ENCODE measurements at places on chromosomes 16 and 17.

DNA sequence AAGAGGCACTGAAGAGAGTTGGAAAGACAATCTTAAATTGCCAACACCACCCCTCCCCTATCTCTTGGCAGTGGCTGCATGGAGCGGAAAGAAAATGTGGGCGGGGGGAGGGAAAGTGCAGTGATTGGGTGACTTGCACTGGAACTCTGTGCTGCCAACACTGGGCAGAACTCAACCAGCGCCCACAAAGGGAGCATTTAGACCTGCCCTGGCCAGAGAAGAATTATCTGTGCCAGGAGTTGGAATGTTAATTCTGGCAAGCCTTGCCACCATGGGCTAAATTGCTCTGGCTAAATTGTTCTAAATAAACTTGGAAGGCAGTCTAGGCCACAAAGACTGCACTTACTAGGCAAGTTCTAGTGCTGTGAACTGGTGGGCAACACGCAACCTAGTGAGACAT lies 6.5 kb upstream of the CCL13 start:
- DNase-seq: no peak

DNA sequence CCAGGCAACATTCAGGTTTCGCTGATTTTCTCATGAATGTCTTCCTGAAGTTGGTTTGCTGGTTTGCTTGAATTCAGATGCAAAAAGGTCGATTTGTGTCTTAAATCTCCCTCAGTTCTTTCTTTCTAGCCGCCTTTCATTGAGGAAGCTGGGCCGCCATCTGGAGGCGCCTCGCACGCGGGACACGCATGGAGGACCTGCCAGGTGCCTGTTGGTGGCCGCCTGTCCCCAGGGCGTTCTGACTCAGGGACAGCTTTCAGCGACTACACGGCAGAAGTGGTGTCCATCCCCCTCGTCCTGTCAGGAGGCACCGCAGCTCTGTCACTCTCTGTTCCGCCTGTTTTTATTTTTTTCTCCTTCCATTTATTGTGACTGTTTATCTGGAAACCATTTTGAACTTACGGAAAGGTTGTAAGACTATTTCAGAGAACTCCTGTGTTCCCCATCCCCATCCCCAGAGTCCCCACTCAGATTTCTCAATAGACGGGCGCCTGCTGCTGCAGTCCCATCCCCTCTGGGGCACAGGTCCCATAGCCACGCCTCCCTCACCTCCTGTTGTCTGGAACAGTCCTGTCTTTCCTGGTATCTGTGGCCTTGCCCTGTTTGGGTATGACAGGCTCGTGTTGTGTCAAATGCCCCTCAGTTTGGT lies 33.2 kb downstream of the COX4I1 start:
- DNase-seq: no peak

DNA sequence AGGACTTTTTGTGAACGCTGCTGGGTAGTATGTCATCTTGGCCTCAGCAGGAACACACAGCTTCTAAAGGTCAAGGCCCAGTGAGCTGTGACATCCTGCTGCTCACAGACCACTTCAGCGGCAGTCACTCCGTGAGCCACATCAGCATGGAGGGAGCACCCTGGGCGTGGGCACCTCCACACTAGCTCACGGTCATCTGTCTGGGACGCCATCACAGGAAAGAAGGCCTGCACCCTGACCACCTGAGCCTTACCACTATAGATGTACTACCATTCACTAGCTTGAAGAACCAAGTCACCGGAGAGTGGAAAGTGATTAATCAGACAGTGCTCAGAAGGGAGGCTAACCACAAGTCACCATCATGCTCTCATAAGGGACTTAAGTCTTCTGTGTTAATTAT lies 3.3 kb downstream of the AXIN1 start:
- no peak for DNase-seq

DNA sequence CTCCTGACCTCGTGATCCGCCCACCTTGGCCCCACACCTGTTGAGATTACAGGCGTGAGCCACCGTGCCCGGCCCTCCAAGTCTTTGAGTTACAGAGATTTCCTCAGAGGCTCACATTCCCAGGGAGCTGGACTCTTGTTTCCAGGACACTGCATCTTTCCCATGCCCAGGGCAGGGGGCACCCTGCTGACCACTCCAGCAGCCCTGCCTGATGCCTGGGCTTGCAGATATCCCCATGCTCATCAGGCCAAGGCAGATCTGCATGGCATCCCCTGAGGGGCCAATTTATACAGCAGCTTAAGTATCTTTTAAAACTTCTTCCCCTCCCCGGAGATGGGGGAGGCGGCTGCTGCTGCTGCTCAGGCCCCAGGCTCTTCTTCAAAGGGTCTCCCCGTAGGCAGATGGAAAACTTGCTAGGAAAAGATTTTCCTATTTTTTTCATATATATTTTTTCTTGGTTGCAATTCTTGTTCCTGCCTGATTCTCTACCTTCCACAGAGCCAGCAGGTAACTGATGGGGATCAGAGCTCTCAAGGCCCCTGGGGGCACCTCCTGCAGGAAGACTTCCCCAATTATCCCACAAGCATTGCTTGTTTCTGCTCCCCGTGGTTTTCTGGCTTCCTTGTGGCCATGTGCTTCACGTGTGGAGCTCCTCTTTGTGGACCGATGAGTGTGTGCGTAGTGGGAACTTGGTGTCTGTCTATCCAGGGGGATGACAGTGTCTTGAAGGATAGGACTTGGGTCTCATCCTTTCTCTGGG lies 102.2 kb upstream of the SDK2 start:
- DNase-seq: no peak

- DNase-seq: no peak
Observed at GRCh38 chr16:1407753-1408152, 6.8 kb downstream of the UNKL start.

- DNase-seq: no peak
Observed at GRCh38 chr16:80303691-80304090, 237.1 kb upstream of the DYNLRB2 start.

GRCh38 chr16:80992676-80993293 lies 13.9 kb downstream of the CMC2 start:
- DNase-seq: no peak

GRCh38 chr17:49444384-49444783 lies 29.7 kb upstream of the PHB1 start:
- DNase-seq: no peak

DNA sequence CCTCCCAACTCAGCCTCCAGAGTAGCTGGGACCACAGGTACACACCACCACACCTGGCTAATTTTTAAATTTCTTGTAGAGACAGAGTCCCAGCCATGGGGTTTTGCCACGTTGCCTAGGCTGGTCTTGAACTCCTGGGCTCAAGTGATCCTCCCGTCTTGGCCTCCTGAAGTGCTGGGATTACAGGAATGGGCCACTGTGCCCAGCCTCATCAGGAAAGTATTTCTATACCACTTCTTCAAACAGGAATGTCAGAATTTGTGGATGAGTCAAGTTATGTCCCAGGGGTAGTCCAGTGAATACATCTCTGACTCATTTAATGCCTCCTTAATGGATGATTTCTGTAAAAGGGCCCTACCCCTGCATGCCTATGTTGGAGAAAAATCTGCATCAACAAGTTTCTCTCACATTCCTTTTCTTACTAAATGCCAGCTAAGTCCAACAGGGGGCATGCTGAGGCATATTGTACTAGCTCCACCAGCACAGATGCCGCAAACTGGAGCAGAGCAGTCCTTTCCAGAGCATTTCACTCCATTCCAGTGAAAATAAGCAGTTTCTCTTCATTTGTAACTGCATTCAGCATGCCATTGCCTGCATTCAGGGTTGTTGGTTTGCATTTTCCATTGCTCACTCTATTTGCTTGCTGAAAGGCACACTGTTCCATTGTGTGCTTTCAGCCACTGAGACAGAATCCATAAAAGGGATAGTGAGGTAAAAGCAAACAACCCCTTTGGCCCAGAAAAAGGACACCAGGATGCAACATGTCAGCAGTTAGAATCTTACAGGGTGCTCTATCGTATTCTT lies 5.3 kb upstream of the CAVIN1 start:
- DNase-seq: peak; percentile 28

DNA sequence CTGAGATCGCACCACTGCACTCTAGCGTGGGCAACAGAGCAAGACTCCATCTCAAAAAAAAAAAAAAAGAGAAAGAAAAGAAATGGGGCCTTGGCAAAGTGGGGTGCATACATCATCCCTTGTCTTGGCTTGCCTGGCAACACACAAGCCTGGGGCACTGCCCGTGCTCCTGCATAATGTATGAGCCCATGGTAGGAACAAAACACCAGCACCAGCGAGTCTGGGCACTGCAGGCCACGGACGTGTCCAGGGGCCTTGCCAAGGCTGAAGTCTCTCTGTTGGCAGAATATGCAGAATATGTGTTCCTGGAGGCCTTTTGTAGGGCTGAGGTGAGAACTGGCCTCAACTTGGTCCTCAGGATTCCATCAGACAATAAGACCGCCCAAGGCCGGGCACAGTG lies 15.7 kb upstream of the ALDOA start:
- DNase-seq: no peak

- no peak for DNase-seq
Observed at GRCh38 chr16:81997738-81998137, 13.5 kb downstream of the SDR42E1 start.

GRCh38 chr16:53054670-53055485 lies at the start of gene CHD9:
TSS of gene CHD9 (plus strand) at chr16:53054991. CDS start at chr16:53156090, 101,099 bp downstream.
- peak; percentile 73 for DNase-seq

DNA sequence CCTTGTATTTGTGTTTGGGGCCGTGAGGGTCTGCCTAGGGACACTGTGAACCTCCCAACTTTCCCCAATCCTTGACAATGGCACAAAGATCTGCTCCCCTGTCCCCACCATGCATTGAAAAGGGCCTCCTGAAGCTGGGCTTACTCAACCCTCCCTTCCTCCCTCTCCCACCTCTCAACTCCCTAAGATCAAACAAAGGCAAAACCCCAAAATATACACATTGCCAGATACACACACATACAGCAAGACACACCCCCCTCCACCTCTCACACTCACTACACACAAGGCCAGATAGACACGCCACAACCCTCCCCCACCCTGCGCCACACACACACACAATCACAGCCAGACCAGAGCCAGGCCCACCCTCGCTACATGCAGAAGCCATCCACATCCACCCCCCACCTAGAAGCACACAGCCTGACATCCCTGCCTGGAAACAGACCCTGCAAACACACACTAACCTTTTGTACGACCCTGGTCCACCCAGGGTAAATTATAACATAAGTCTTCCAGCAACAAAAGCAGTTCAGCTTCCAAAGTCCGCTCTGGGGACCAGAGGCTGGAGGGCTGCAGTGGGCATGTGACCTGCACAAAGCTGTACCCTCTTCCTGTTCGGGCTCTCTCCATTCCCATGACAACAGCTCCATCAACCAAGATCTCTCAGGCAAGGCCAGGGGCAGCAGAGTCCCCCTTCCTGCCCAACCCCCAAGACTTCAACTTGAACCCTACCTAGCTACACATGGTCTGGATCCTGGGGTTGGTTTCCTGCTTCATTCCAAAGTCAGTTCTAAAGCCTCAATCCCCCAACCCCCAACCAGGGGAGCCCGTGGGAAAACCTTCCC lies 1.9 kb downstream of the PCGF2 start:
- DNase-seq: no peak

GRCh38 chr17:57612202-57613071 lies 132.7 kb downstream of the CCDC182 start:
- no peak for DNase-seq

GRCh38 chr17:17793378-17794214 lies 43.2 kb downstream of the SREBF1 start:
- DNase-seq: no peak

DNA sequence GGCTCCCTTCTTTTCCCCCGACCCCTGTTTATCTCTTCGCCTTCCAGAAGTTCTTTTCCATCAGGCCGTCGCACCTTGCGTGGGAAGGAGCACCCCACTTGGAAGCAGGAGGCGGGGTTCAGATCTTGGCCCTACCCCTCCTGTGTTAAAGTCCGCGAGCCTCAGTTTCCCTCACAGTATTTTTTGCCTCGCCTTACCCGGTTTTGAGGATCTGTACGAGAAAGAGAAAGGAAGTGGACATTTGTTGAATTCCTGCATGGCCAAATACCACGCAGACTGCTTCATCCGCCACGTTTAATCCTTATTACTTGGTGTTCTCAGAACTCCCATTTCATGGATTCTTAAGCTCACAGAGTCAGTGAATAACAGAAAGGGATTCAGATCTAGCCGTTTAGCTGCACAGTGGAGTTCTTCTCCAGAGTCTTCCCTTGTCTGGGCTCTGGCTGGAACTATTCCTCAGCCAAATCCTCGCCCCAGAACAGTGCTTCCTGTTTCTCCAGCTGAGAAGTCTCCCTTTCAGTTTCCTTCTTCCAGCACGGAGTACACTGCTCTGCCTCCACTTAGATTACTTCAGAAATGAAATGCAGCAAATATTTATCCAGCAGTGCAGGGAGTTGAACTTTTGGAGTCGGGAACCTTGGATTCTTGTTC lies 590 bp downstream of the TMEM219 start:
- no peak for DNase-seq

DNA sequence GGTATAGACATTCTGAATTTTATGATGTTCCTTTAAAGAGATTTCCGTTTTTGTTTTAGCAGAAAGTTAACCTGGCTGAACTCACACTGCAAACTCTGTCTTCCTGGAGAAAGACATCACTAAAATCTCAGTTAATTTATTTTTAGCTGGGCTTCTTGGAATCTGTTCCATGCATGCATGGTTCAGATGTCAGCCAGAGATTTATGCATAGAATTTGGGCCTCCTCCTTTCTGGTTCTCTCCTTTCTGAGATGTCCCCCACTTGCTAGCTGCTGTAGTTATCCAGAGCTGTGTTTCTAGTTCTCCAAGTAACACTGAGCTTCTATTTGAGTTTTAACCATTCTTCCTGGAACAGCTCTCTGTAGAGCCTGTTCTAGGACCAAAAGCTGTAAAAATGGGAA lies 77.3 kb upstream of the TANC2 start:
- DNase-seq: no peak

- no peak for DNase-seq
Observed at GRCh38 chr16:10979717-10980601, 35.6 kb downstream of the CLEC16A start.

GRCh38 chr17:42072323-42073187 lies 22.2 kb upstream of the C17orf113 start:
- no peak for DNase-seq

DNA sequence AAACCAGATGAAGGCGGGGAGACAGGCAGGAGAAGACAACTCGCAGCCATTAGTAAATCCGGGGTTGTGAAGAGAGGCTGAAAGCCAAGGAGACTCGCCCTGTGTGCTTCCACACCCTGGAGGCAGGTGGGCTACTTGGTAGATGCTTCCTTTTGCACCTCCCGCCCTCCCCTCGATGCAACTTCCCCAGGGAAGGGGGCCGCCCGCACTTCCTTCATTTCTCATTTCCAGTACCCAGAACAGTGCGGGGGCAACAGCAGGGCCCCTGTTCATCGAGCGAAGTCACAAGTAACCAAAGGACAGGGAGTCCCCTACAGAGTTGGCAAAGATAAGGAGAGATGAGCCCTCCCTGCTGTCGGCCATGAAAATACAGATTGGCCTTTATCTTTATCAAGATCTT lies 25.0 kb downstream of the CCDC40 start:
- DNase-seq: no peak
